Esophagus mucosa (tissue), 1 donor: ENCODE measurements at places on chromosomes 2 and 18. TPM values are rescaled to one million over a fixed set of nuclear protein-coding genes. Genes with fewer than 3 reads are reported as not detected.

NGEF gene
- 6.1 TPM for total RNA-seq

ARHGAP28 gene
- total RNA-seq: 2.4 TPM

UPP2 gene
- not detected for total RNA-seq

CDH2 gene
- not detected for total RNA-seq

IL36G gene
- total RNA-seq: 27.4 TPM

MROH2A gene
- total RNA-seq: 0.52 TPM

DNA sequence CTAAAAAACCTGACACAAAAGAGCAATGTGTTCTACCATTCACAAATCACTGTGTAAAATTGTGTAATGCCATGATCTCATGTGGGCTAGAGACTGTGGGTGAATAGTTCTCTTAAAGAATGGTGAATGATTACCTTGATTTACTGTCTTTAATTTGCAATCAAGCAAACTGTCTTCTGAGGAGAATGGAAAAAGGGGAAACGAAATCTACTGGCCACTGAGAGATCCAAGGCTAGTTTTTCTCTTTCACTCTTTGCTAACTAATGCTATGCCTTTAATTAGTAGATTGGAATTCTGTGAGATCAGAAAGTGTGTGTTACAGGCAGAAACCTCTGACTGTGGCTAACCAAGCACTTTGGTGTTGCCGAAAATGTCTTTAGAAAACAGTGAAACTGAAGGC is 422.7 kb downstream of the TGIF1 start:
- ATAC-seq: no peak

DNA sequence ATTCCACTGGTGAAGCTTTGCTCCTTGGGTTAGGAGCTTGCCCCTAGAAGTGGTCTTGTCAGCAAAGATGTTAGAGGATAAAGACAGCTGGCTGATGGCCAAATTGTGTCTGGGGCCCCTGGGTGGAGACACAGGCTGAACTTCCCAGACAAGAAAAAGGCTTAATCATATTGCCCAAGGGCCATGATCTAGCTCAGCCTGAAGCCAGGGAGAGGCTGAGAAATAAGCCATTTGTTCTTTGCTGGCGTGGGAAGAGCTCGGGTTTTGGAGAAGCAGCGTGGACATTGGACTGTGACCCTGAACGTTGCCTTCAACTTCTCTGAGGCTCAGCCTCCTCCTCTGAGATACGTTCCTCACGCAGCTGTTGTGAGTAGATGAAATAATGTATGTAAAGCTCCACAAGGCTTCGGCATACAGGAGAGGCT is 153.0 kb downstream of the ZFP36L2 start:
- ATAC-seq: peak; percentile 34

DNA sequence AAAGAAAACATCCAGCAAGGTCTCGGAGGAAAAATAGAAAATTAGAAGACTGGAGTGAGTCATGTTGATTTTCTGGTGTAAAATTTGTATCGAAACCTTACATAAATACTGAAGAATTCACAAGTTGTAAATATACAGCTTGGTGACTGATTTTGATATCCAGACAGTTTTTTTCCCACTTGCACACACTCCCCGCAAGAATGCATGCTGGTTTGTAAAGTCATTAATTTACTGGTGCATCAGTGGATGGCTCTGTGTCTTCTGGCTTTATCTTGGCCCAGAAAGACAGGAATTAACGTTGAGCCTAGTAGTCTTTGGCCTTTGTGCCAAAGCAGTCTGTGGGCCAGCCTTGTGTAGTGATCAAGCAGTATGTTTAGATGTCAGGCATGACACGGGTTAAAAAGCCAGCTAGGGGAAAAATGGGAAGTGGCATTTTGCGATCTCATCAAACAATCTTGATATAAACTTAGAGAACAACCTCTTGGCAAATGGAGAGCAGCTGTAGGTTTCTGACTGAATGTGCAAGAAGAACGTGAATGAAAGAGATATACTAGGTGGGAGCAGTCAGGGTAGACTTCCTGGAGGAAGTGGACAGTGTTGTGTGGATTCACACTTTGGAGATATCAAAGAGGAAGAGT is 22.7 kb upstream of the CASP8 start:
- ATAC-seq: no peak

GRCh38 chr2:104923665-104924064 is 69.8 kb downstream of the POU3F3 start:
- no peak for ATAC-seq

GRCh38 chr2:72211350-72211749 is 63.7 kb upstream of the CYP26B1 start:
- peak; percentile 81 for ATAC-seq

- ATAC-seq: peak; percentile 80
Measured at GRCh38 chr2:106886916-106887758, 1.2 kb upstream of the ST6GAL2 start.

DNA sequence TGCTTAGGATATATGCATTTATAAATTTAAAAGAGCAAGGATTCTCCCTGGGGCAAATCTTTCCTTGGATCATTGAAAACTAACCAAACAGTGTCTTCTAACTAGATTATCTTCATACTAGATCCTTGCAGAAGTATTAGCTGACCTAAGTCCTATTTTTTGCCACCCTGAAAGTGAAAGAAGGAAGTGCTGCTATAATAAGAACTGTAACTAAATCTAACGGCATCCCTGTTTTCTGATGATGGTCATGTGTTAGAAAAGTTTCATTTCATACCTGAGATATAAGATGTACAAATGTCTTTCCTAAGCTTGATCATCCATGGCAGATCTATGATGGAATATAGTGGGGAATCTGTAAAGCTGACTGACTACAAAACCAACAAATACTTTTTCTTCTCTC is 102.7 kb downstream of the MAP2 start:
- no peak for ATAC-seq

DNA sequence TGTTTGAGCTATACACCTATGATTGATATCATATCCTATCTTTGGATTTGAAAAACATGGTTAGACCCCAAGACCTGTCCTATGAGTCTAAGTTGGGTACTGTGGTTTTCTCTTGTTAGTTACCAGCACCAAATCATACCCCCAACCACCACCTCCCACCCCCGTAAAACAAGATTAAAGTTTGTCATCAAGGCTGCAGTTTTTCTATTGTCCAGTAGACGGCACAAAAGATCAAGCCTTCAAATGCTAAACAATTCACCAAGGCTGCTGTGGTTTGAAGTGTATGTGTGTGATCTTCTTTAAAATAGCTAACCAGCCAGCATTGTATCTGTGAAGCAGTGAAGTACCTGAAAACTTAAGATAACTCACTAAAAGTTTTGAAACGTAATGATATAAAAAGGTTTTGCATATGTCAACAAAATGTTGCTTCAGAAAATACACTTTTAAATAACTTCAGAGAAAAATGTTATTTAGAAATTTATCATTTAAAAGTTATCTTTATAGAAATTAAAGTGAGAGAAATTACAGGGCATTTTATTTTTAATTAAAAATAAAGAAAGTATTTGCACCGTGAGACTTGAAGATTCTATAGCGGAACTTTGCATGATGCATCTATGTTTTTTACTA is 5.8 kb upstream of the MEIS1 start:
- no peak for ATAC-seq

DNA sequence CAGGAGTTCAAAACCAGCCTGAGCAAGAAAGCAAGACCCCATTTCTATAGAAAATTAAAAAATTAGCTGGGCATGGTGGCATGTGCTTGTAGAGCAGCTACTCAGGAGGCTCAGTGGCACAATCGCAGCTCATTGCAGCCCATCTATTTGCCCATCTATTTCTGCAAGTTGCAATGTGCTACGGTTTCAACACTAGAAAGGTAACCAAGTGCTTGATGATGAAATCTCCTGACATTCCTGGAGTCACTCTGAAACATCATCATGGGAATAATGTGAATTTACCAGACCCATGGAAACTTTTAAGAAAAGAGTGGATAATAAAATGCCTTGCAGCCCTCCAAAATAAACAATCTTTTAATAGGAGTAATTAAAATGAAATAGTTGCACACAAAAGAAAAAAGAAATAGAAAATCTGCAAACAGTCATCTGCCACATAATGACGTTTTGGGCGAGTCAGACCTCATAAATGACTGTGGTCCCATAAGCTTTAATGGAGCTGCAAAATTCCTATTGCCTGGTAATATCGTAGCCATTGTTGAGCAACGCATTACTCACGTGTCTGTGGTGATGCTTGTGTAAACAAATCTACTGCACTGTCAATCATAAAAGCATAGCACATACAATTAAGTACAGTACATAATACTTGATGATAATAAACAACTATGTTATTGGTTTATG is 46.6 kb upstream of the AMMECR1L start:
- ATAC-seq: peak; percentile 58

DNA sequence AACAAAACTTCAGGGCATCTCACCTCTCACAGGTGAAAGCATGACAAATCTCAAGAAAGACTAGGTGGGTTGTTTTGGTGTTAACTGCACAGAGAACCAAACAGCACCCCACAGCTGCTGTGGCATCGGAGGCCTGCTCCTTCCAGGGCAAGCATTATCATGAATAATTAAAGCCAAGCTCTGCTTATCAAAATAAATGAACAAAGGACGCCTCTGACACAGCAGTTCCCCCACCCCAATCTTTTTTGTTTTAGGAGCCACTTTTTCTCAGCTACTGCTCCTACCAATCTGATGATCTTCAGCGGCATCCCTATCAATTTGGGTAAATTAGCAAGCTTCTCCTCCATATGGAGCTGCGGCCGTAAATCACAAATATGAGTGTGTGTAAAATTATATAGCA is 58.6 kb downstream of the KLF7 start:
- ATAC-seq: no peak

DNA sequence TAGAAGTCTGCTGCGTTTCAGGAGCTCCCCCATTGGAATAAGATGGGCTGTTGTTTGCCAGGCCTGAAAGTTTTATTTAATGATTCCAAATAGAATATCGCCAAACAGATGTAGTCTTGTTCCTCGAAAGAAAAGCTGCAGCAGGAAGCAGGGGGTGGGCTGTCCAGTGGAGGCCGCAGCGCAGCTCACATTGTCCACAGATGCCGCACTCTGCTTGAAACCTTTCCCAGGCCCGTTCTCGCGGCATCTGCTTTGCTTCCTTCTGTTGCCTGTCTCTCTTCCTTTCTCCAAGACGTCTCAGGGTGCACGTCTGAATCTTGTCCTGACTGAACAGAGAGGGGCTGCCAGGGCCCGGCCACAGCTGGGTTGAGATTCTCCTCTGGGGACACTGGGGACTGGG is 12.4 kb upstream of the IGFBP2 start:
- ATAC-seq: no peak

DNA sequence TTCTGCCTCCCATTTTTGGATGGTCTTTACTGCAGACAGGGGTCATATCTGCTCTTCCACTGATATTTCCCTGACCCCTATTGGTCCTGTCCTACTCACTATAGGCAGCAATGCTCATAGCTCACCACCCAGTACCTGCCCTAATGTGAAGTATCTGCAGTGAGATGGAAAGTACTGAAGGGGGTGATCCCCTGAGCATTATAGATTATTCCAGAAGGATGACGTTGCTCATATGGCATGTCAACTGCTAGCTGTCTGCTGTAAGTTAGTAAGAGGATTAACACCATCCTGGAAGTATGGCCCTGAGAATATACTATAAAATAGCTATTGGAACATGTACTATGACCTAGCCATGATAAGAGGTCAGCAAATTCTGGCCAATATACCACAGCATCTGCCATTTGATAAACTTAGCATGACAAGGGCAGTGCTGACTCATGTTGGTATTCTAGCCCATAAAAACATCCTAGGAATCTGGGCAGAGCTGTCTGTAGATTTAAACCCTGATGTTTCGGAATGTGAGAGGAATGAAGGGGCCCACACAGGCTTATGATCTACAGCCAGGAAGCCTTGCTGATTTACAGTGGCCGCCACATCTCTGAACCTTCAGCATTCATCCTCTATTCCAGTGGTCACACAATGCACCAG is 451.4 kb downstream of the TNS1 start:
- ATAC-seq: no peak

DNA sequence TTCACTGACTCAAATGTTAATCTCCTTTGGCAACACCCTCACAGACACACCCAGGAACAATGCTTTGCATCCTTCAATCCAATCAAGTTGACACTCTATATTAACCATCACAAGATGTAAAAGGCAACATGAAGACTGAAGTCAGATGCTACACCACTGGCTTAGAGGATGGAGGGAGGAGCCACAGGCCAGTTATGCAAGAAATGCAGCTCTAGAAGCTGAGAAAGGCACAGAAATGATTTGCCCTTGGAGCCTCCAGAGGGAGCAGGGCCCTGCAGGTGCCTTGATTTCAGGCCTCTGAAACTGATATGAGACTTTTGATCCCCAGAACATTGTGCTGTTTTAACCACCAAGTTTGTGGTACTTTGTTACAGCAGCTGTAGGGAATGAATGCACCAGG is 276.3 kb downstream of the KCNS3 start:
- peak; percentile 82 for ATAC-seq

DNA sequence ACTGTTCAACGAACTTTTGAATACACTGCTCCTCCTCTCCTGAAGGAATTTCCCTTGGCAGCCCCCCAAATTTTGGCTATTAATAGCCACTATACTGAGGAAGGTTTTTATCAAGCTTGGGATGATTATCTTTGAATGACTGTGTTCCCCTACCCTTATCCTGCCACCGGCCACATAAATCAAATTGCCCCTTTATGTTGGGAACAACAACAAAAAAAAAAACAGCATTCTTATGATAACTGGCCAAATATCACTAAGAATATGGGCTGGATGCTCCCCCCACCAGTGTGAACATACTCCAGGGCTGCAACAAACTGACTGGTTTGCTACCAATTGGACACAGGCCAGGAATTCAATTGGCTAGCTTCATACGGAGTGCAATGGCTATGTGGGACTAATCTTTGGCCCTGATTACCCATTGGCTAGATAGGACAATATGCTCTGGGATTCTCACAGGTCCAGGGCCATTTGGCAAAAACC is 20.6 kb downstream of the DUSP11 start:
- no peak for ATAC-seq

- ATAC-seq: no peak
Measured at GRCh38 chr2:220935789-220936321, 636.2 kb downstream of the EPHA4 start.

GRCh38 chr2:127388423-127389164 is 819 bp upstream of the MAP3K2 start:
- no peak for ATAC-seq

- no peak for ATAC-seq
Measured at GRCh38 chr2:239732666-239733010, 292.5 kb downstream of the NDUFA10 start.

DNA sequence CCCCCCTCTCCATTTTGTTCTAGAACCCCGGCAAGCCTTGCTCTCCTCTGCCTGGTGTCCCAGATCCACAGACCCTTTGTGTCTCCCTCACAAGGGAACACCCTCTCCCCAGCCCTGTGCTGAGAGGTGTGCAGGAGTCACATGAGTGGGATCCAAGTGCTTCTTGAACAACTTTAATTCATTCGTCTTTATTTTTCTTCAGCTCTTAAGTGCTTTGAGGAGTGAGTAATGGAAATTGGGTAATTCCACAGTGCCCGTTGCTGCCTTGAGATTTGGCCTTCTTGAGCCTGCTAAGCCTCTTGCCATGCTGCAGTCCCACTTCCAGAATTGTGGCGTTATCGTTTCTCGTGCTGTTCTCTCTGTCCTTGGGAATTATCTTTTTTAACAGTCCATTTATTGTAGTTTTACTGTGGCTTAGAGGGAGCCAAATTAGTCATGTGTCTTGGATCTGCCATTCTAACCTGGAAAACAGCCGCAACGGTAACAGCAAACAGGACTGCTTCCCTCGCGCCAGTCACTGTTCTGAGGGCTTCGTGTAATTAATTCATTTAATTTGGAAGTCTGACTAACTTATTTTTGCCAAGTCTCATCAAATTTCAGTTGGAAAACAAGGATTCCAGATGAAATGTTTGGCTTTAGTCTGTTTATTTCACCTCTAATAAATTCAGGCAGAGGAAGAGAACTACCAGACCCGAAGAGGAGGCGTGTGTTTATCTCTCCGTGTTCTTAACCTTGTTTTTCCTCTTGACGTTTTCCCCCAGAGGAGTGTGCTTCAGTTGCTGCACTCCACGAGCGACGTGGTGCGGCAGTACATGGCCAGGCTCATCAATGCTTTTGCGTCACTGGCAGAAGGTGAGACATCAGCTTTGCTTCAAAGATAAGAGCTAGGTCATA is 72.0 kb downstream of the ARMC9 start:
- no peak for ATAC-seq
